MCF 10A (cell line): ENCODE measurements at places on chromosomes 13 and 19.

DNA sequence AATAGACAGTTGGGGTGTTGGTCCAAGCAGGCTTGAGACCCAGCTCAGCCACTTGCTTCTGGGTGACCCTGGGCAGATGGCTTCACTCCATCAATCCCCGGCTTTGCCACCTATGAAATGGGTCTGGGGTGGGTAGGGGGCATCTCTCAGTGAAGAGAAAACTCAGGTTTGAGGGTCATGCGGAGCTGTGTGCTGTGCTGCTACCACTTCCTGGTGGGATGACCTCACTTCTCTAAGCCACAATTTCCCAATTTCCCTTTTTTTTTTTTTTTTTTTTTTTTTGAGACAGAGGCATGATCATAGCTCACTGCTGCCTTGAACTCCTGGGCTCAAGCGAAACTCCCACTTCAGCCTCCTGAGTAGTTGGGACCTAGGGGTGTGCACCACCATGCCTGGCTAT is 4.6 kb upstream of the PLAUR start:
- peak; percentile 50 for DNase-seq

- no peak for DNase-seq
Observed at GRCh38 chr13:35698911-35699576, 222.6 kb upstream of the MAB21L1 start.

- DNase-seq, result no peak
Observed at GRCh38 chr13:48132961-48133360, 38.1 kb upstream of the MED4 start.

DNA sequence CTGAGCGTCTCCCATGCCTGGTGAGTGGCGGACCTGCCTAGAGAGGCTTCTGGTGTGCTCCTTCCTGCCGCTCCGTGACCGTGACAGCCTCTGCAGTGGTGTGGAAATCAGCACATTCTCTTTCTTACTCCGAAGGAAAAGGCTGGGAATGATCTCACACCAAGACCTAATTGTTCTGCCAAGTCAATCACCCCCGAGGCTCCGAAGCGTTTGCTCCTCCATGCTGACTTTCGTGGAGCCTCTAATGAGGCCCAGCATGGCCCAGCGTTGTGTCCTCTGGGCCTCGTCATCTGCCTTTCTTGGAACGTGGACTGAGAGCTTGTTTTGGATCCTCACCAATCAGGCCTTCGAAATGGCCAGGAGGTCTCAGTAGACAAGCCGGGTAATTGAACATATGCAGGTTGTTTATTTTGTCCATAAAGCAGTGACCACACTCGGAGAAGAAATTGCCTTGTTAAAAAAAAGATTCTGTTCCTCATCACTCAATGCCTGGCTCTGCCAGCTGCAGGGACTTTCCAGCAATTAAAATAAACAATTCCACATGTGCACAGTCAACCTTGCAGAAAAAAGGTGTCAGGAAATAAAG is 107.1 kb downstream of the UBL3 start:
- DNase-seq, result no peak

- peak; percentile 29 for DNase-seq
Observed at GRCh38 chr19:38247126-38247525, 9.0 kb downstream of the PPP1R14A start.

DNA sequence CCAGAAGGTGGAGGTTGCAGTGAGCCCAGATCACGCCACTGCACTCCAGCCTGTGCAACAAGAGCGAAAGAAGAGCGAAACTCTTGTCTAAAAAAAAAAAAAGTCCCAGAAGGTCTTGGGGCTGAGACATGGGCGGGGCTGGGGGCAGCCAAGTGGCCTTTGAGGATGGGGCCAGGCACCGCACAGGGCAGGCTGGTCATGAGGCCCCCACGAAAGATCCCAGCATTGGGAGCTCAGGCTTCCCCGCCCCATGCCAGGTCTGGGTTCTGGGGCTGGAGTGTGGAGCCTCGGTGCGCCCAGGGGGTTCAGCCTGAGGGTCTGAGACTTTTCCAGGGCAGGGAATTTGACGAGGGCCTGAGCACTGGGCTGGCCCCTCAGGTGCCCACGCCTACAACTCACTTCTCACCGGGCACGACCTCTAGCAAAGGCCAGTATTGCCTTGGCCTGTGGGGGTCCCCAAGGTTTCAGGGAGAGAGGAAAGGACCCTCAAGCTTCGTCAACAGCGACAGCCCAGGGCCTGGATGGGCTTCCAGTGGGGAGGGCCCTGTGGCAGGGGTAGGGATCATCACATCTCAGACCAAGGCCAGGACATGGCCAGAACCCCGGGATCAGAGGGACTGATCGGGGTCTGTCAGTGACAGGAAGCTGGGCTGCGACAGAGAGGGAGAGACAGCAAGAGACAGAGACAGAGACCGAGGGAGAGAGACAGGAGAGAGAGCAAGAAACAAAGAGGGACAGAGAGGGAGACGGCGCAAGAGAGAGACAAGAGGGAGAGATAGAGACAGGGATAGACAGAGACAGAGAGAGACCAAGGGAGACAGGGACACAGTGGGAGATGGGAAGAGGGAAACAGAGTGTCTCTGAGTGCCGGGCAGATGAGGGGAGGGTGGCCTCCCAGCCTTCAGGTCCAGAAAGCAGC is 7.5 kb upstream of the MEX3D start:
- DNase-seq, result no peak

DNA sequence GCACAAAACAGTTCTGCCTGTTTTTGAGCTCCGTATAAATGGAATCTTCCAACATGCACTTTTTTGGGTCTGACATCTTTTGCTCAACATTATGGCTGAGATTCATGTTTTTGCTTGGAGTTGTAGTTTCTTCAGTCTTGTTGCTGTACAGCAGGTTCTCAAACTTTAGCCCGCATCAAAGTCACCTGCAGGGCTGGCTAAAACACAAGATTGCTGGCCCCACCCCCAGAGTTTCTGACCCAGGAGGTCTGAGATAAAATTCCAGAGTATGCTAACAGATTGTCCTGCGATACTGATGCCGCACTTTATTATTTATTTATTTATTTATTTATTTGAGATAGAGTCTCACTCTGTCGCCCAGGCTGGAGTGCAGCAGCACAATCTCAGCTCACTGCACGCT is 79.8 kb upstream of the WASF3 start:
- DNase-seq, result no peak

- no peak for DNase-seq
Observed at GRCh38 chr13:78176880-78177279, 258.2 kb upstream of the EDNRB start.

DNA sequence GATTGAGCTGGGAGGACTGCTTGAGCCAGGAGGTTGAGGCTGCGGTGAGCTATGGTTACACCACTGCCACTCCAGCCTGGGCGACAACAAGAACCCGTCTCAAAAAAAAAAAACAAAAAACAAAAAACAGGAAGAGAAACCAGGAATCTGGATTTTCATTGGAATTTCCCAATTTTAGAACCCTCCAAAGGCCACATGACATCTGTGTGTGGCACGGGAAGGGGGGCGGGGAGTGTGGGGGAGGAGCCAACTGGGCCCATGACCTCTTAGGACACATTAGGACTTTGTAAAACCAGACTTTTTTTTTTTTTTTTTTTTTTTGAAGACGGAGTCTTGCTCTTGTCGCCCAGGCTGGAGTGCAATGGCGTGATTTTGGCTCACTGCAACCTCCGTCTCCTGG is 21.2 kb upstream of the MYDGF start:
- no peak for DNase-seq

DNA sequence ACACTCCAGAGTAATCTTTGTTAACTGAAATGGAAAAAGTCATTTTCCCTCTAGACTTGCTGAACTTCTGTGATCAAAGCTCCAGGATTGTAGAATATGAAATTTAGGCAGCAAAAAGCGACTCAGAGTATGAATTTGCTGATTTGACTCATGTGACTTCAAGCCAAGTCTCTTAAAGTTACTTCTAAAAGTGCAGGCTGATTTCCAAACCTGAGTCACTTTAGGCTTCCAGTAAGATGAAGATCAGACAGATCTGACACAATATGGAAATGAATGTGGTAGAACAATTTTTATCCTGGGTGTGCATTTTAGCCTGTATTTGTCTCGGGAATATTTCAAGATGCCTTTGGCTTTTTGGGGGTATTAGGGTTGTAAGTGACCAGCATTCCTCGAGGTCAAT is 151.0 kb upstream of the TMTC4 start:
- DNase-seq, result peak; percentile 55

GRCh38 chr13:32589471-32589870 is 3.2 kb downstream of the PDS5B start:
- no peak for DNase-seq

- no peak for DNase-seq
Observed at GRCh38 chr19:49599378-49600295, 8.7 kb downstream of the PRR12 start.

DNA sequence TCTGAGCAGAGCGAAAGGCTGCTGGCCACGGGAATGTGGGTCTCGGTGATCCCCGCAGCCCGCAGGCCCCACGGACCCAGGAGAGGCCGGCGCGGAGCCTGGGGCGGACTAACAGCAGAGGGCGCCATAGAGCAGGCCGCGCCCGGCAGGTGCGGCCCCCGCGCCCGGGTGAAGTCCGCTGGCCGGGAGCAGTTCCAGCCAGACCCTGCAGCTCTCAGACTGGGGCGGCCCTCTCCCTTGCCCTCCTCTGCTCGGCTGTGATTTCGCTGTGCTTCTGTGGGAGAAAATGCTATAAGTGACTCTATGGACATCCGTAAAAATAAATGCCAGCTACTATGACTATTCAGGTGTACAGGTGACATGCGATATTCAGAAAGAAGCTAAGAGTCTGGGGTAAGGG is 37.7 kb downstream of the GSX1 start:
- peak; percentile 49 for DNase-seq

GRCh38 chr13:99974296-99974938 is 2.9 kb upstream of the ZIC5 start:
- DNase-seq, result no peak

DNA sequence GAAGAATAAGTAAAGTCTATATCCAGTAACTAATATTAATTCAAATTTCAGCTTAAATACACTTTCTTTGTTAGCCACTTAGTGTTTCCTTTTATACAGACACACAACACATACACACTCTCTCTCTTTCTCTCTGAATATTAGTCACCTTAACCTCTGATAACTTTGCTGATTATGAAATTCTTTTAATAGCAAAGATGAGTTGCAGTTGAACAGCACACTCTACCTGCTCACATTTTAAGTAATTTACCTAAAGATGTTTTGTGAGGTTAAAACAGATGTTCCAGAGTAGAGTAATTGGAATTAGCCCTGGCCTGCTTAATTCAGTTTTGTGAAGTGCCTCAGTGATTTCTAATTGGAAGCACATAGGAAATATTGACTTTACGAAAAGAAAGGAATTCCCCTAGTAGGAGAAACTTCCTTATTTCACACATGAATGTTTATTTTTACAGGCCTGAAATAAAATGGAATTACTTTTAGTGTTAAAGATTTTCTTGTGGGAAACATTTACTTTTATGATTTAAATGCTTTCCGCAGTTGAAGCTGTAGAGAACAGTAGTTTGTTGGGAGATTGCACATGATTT is 184.3 kb downstream of the MYO16 start:
- no peak for DNase-seq

DNA sequence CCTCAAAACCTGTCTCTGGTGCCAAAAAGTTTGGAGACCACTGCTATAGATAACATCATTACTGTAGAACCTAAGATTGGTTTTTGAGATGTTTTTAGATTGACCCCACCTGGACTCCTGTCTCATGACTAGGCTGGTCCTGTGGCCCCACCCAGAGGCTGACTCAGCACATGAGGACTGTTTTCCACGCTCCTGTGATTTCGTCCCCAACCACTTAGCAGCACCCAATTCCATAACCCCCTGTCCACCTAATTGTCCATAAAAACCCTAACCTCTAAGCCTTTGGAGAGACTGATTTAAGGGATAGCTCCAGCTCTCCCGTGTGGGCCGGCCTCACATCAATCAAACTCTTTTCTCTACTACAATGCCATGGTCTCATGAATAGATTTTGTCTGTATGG is 25.6 kb upstream of the GAS6 start:
- no peak for DNase-seq

GRCh38 chr13:90757127-90757680 is 590.3 kb upstream of the MIR17HG start:
- peak; percentile 0 for DNase-seq

DNA sequence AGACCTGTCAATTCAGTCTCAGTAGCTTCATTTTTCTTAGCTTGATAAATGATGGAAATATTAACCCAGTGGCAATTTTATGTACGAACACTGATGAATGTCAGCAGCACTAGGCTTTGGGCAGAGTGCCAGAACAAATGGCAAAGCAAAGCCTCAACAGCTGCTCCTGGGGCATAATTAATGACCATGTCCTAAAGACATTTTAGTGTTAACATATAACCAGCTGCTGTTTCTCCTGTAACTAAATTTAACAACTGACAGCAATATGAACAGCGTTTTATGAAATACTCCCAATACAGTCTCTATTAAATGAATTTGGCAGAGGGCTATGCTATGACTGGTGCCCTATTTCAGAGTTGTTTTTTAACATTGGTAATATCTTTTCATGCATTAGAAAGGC is 47.1 kb downstream of the ZNF568 start:
- no peak for DNase-seq

DNA sequence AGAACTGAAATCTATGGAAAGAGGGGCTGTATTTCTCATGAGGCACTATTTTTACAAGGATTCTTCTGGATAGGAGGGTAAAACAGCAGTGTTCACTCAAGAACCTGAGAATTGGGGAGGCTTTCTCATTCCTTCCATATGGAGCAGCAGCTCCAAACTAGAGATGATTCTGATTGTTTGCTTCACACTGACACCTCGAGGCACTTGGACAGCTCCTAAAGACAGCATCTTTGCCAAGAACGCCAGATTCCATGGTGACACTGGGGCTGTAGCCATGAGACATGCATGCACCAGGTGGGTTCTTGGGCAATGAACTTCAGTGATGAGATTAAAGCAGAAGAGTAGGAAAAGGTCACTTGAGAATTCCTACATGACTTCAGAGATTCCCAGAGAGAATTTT is 361.5 kb upstream of the HTR2A start:
- DNase-seq, result peak; percentile 28

DNA sequence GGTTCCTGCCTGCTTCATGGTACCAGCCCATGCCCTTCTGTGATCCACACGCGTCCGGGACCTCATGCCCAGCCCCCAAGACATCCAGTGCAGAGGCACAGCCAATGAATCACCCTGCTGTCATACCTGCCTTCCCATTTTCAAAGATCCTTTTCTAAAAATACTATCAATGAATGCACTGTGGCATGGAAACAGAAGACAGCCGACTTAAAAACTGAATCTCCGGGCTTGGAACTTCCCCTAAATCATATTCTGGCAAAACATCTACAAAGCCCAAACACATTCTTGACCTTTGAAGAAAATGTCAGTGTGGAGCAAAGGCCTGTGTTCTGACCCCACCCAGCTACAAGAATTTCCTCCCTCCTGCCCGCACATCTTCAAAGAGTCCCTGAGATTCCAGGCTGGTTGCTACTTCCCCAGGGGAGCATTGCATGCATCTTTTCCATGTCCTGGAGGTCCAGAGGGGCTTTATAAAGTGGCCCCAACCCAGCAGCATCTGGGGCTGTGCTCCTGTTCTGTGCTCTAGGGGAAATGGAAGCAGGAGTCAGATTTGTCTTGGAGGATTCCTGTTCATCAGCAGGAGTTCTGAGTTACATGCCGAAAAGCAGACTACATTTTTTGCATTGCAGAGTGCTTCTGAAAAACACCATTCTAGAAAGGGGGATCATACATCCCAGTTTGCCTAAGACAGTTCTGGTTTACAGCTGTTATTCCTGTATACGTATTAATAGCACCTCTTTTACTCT is 135.2 kb downstream of the USP12 start:
- no peak for DNase-seq
